ENCODE measurements at places on chromosomes 3 and 15.

DNA sequence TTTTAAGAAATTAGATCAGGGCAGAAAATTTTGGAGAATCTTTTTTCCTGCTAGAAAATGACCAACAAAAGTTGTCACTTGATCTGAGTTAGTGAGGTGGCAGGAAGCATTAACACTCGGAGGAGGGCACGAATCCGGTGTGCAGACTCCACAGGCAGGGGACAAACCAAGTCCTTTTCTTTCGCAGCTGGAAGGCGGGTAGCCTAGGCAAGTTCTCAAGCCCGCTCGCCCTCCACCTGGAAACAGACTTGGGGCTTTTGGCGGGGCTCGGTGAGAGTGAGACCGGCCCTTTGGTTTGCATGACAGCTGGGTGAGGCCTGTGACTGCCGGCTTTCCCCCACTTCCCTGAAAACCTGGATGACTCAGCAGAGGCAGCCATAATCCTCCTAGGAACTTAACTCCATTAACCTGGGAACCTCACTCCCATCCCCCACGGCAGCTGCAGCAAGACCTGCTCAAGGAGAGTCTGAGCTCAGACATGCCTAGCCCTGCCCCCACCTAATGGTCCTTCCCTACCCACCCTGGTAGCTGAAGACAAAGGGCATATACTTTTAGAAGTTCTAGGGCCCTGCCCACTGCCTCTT, 134.8 kb downstream of the MFSD1 start:
- no peak for DNase-seq

DNA sequence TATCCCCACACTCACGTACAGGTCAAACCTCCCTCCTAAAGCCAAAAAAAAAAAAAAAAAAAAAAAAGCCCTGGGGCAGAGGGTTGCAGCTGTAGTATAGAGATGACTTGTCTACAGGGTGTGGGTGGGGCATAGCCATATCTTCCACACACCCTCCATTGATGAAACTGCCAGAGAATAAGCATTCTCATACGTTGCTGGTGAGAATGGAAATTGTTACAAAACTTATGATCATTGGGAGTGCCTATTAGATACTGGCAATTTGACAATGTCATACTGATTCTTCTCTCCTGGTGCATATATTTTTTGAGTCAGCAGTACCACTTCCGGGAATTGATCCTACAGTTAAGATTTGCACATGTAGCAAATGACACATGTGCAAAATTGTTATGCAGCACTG, 11.0 kb upstream of the CTNNB1 start:
- peak; percentile 6 for DNase-seq

GRCh38 chr15:100383302-100384107, 41.7 kb upstream of the ADAMTS17 start:
- DNase-seq, result peak; percentile 1

DNA sequence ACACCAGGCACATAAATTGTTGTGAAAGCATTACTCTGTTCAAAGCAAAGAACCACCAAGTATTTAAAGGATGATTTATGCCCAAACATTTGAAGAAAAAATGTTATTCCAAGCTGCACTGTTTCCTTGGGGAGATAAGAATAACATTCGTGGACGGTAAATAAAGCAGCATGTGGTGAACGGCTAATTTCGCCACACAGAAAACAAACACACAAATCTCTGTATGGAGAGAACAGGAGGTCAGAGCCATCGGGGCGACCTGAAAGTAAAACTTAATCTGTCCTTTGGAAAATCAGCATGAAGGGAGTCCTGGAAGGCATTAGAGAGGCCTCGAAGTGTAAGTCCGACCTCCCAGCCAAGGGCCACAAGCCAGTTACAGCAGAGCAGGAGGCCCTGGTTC, 27.1 kb upstream of the GABRG3 start:
- no peak for DNase-seq

DNA sequence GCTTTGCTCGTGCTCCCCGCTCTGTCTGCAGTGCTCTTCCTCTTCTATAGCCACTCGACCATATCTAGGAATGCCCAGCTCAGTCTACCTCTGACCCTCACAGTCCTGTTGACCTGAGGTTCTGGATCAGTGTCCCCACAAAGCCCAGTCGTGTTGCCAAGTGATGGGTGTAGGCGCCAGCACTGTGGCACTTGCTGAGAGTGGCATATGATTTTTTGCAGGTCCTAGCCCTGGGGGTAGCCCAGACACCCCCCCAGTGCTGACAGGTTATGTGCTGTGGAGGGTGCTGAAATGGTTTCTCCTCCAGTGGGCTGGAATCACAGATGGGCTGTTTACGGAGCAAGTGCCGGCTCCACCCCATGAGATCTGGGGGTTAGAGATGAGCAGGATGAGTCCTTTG, 32.5 kb downstream of the ACAD9 start:
- no peak for DNase-seq

DNA sequence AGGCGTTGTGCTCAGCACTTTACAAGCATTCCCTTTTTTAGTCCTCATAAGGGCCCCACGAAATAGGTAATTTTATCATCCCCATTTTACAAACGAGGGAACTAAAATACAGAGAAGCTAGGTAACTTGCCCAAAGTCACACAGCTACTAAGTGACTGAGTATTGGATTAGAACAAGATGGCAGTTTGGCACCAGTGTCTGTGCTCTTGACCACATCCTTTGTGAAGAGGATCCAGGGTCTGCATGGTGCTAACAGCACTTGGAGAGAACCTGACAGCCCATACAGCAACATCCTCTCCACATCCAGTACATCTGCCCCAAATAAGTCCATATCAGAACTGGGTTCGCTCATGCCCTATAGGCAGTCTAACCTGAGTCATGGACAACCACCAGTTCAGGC, 21.8 kb upstream of the DAPK2 start:
- no peak for DNase-seq

GRCh38 chr3:10594915-10595314, 89.5 kb upstream of the ATP2B2 start:
- DNase-seq, result peak; percentile 67

DNA sequence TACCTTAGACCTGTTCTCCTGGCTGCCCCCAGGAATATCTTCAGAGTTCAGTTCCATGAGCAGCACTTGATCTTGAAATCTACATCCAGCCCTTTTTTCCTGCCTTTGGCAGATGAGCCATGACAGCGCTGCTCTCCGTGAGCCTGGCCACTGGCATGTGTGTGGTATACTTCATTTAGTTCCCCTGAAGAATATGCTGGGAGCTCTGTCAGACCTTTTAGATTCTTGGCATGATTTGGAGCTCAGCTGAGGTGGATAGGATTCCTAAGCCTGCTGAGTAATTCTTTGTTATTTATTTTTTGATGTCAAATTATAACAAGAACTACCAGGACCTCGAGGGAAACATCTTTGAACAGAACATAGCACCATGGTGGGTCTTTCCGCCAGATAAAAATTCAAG, 121.7 kb downstream of the EDEM1 start:
- DNase-seq, result no peak

DNA sequence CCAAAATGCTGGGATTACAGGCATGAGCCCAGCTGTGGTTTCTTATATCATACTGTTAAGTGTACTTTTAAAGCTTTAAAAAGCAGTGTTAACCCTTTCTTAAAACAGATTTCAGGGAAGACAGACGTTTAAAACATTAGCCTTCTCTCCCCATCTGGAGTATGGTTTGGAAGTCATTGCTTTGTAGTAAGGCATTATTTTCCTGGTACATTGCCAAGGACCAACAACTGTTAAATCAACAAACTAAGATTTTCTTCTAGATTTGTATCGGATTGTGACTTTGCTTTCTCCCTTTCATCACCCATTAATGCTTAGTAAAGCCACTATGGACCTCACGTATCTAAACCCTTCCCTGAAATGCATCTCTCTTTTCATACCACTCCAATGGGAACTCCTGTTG, 50.5 kb downstream of the UBE2E1 start:
- DNase-seq, result no peak

DNA sequence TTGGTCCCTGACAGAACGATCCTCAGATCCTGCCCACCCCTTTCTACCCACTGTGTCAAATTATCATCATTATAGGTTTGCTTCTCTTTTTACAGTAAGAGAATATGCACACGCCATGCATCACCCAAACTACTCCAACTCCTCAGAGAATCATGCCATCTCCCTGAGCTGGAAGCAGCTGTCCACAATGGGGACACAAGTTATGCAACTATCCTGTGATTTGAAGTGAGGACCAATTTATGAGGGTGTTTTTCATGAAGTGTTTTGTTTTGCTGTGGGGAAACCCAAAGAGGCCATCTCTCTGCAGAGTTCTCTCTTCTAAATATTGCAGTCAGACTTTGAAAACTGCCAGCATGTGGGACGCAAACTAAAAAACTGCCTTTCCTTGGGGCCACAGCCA, 35.8 kb upstream of the TNFSF10 start:
- no peak for DNase-seq

GRCh38 chr3:127124120-127124519, 68.8 kb upstream of the PRR23E start:
- DNase-seq, result no peak

- peak; percentile 68 for DNase-seq
These were observed 2.2 kb upstream of the BNIP2 start for GRCh38 chr15:59691194-59691805.

- no peak for DNase-seq
These were observed 762 bp upstream of the ARL6 start for GRCh38 chr3:97763586-97764406.

DNA sequence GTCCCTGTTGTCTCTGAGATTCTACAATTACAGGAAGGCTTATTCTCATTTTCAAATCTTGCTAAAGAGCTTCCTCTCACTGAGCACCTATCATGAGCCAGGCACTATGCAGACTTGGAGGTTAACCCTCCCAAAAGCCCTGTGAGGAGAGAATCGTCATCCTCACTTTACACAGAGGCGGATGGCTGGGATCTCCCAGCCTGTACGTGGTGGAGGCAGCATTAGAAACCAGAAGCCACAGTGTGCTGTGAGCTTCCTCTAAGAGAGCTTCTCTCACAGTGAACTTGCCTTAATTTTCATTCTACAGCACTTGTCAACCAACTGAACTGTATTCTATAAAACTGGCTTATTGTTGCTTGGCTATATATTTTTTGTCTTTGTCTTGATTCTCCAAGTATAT, 6.1 kb upstream of the DGKG start:
- no peak for DNase-seq

DNA sequence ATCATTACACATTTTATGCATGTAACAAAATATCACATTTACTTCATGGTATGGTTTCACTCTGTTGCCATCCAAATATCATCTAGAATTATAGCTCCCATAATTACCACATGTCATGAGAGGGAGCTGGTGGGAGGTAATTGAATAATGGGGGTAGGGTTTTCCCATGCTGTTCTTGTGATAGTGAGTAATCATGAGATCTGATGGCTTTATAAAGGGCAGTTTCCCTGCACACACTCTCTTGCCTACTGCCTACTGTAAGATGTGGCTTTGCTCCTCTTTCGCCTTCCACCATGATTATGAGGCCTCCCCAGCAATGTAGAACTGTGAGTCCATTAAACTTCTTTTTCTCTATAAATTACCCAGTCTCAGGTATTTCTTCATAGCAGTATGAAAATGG, 123.4 kb downstream of the SATB1 start:
- DNase-seq, result no peak

DNA sequence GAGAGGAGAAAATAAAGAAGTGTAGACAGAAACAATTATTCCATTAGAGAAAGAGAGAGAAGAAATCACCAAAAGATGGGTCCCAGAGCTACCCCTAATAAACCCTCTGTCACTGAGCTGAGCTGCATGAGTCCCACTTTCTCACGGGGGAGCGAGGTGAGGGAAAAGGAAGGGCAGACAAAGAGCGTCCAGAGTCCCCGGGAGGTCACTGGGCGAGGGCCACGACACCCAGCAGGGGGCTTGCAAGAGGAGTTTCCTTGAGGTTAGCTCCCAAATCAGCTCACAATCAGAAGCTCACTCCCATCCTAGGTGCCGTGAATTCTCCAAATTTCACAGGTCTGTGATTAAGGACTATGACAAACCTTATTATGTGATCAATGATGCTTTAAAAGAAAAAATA, 62.3 kb downstream of the XXYLT1 start:
- DNase-seq, result no peak

DNA sequence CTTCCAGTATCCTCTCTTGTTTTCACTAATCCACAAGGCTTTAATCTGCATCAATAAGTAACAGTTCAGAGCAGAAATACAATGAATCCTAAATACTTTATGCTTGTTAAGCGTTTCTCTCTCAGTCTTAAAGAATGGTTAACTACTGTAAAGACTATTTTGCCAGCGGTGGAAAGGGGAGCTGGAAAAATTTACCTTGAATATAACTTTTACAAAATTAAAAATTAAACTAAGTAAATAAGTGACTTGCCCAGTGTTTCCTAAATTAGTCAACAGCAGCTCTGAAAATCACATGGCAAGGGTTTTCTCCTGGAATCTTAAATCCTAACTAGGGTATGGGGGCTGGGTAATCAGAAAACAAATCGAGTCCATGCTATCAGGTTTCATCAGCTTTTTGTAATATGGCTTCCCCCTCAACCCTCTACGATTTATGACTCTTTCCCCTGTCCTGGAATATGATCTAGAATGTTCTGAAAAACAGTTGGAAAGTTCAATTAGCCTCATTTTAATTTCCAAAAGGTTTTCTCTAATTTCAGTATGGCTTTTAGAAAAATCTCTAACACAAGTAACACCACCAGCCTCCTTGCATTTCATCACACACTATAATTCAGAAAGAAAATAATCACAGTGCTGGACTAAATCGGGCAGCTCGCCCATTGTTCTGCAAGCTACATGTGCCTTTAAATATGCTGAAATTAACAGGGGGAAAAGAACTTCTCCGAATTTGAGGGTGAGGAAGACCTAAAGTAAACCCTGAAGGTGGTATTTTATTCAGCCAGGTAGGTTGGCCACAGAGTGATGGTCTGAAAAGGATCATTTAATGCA, 133.5 kb downstream of the ADAMTS9 start:
- DNase-seq, result no peak

GRCh38 chr3:140602781-140603180, 75.1 kb upstream of the TRIM42 start:
- DNase-seq, result no peak

GRCh38 chr3:186124592-186124991, 15.7 kb upstream of the ETV5 start:
- no peak for DNase-seq

DNA sequence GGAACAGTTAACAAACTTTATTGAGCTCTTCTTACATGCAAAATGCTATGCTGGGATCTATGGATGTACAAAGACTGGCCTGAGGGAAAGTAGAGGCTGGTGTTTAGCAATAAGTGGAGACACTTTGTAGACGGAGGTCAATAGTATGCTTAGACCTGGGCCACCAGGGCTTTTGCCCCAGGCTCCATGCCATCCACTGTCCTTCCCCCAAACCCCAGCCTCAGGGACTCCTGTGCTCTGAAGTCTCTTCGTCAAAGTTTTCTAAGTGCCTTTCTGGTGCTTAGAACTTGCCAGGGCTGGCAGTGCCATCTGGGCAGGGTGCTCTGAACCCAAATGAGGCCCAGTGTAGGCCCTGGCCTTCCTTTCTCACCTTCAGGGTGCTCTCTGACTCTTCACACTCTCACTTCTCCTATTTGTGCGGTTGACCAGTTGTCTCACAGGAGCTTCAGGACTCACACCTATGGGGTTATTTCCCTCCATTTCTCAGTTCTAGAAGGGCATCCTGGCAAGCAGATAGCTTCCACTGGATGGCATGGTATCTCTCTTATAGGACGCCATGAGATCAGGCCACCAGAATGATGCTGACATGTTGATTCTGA, 21.8 kb upstream of the KCNAB1 start:
- no peak for DNase-seq
